ENCODE measurements at places on chromosomes 13 and 19.
A peak's percentile ranks its signal among the peaks of the same experiment; 100 is the strongest.

DNA sequence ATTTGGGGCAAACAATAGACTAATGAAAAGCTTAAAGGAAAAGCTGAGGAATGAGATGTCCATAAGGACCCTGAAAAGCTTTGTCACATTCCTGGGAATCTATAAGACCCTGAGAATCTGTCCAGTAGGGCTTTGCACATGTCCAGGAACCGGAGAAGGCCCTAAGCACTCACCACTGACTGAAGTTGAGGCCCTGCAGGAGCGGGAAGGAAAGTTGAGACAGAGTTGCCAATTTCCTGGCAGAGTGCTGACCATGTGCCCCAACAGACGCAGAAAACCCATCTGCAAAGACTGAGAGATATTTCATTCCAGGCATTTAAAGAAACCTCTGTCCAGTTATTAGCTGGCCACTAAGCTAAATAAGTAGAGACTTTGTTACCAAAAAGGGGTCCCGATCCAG, 890.5 kb downstream of the UQCRFS1 start:
- DNase-seq: no peak

DNA sequence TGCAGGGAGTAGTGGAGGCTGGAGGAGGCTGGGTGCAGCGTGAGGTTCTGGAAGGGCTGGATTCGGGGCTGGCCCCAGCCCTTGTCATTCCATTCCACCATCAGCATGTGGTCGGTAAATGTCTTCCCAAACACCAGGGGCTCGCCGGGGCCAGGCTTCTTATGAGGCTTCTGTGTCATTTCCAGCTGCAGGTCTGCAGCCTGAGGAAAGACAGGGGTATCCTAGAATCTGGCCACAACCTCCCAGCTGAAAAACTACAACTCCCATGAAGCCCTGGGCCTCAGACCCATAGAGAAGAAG, 4.4 kb downstream of the BCAT2 start:
- peak; percentile 79 for DNase-seq

DNA sequence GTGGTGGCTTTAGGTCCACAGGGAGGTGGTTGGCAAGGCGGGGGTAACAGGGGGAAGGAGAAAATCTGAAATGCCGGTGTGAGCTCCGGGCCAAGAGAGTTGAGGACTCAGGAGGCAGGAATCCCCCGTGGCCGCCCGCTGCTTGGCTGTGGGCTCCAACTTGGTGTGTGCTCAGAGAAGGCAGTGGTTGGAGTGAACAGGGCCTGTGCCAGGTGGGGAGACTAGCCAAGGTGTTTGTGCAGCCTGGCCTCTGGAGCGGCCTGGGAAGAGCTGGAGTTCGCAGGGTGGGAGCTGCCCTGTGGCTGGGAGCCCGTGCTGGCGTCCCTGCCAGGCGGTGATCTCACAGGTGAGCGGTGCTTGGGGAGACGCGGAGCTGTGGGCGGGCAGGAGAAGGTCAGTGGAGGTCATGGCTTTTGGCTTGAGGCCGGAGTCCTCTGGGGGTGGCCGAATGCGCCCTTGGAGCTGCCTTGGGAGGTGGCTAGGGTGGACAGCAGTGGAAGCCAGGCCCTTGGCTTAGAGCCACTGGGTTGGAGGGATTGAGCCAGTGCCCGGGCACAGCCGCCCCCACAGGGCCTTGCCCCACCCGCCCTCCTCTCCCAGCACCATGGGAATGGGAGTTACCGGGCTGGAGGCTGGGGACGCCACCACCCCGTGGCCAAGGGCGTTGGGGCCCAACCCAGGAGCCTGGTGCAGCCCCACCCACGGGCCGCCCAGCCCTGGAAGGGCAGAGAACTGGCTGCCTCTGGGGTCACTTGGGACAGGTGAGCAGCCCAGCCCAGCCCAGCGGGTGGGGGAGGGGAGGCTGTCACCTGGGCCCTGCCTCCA, 7.1 kb upstream of the CIRBP start:
- no peak for DNase-seq

DNA sequence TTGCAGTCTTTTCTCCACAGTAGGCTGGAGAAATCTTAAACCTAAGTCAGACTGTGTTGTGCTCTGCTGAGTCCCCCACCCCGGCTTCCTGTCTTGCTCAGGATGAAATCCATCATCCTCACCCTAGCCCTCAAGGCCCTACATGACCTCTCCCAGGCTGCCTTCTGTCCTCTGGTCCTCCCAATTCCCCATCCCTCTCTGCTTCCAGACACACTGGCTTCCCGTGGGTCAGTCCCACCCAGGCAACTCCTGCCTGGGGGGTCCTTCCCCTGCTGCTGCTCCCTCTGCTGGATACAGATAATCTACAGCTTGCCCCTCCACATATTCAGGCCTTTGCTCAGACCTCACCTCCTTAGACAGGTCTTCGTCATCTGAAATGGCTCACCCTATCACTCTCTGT, 18.4 kb upstream of the CBY2 start:
- DNase-seq: no peak

- peak; percentile 50 for DNase-seq
Observed at GRCh38 chr19:55579766-55580621, 654 bp downstream of the ZNF579 start.

GRCh38 chr13:66560189-66560588, 669.9 kb downstream of the PCDH9 start:
- DNase-seq: no peak

DNA sequence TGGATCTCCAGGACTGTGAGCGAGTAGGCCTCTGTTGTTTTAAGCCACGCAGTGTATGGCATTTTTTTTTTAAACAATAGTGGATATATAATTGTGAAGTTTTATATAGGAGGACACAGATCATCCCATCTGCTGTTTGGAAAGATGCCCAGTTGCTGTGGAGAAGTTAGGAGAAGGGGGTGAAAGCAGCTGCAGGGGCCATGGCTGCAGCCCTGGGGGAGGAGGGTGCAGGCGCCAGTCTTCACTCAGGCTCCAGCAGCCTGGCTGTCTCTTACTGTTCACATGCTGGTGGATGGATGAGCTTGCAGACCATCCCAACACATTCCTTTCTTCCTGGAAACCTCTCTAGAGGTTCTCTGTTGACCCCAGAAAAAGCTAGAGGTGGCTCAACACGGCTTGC, 242.3 kb downstream of the TEX29 start:
- no peak for DNase-seq

GRCh38 chr13:29587645-29588044, 7.8 kb downstream of the SLC7A1 start:
- peak; percentile 15 for DNase-seq

DNA sequence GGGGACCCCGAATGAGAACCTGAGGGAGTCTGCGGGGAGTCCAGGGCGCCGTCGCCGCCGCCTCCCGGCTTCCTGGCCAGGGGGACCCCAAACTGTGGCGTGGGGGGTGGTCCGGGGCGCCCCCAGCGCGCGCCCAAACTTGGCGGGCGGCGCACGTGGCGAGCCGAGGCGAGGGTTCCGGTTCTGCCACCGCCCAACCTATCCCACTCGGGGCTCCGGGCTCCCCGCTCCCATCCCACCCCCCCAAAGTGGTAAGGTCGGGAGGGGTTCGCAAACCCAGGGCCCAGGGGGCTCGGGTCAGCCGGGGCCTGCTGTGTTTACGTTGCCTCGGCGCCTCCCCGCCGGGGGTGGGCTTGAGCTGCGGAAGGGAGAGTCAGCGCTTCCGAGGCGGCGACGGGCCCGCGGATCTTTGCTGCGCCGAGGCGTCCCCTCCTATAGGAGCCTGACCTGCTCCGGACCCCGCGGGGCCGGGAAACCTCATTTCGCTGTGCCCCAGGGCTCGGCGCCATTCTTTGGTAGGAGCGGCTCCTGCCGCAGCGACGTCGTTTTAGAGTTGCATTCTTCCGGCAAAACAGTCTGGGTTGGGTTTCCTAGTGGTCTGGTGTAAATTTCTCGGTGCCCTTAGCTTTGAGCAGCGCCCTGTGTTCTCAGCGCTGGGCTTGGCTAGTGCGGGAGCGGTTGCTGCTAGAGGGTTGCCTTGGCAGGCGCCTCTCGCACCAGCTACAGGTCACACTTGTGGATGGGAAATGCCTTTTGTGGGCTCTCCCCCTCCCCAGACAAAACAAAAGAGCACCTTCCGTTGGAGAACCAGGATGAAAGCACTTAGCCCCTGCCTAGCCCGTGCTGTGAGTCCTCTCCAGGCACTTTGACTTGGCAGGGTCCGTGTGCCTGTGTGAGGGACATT, 1.2 kb downstream of the DAZAP1 start:
- peak; percentile 62 for DNase-seq

GRCh38 chr19:2478756-2479555, 3.0 kb downstream of the GADD45B start:
- no peak for DNase-seq

- no peak for DNase-seq
Observed at GRCh38 chr13:107553838-107554237, 661.5 kb downstream of the LIG4 start.

- DNase-seq: no peak
Observed at GRCh38 chr13:92172191-92172590, 773.8 kb downstream of the GPC5 start.

DNA sequence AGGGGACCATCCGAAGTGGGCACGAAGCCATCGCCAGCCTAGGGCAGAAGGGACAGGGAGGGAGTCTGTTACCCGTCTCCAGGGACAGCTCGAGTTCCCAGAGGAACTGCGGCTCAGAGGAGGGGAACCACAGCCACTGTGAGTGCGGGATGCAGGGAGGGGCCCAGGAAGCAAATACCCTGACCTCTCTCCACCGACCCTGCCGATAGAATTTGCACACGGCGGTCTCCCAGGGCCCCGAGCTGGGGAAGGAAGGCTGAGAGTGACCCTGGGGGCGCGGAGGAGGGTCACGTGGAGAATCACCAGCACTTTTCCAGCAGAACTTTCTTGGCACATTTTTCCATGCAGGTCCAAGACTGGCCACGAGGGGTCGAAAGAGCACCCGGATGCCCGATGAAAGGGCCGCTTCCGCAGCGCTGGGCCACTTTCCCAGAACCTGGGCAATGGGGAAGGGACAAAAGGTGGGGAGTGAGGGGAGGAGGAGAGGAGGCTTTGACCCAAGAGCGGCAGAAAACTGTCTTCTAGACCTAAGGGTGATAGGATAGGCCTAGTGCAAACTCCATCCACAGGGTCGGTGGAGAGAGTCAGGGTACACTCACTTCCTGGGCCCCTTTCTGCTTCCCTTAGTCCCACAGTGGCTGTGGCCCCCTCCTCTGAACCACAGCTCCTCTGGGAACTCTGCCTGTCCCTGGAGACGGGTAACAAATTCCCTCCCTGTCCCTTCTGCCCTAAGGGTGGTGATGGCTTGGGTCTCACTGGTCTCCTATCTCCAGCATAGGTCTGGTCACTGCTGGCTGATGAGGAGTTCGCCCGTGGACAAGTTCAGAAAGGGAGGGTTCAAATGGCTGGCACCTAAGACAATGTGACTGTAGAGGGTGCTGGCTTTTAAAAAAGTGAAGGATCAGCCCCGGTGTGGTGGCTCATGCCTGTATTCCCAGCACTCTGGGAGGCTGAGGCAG, 5.3 kb upstream of the GPR4 start:
- peak; percentile 75 for DNase-seq

- no peak for DNase-seq
Observed at GRCh38 chr13:110331362-110331761, 24.3 kb downstream of the COL4A2 start.

- DNase-seq: no peak
Observed at GRCh38 chr13:50700664-50701305, 142.7 kb downstream of the DLEU7 start.

GRCh38 chr19:16136185-16136999, 7.1 kb upstream of the HSH2D start:
- no peak for DNase-seq

DNA sequence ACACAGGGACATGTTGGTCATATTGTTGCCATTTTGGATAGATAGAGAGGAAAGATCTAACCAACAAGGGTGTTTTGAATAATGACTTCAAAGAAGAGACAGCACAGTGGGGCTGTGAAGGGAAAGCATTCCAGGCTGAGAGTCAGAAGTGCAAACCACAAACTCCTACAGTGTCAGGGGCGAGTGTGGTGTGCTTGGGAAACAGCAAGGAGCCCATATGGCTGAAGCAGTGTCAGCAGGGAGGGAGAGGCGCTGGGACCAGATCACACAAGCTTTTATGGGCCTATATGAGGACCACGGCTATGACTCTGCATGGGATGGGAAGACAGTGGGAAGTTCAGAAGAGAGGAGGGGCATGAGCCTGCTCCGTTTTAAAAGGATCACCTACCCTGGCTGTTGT, 166.4 kb downstream of the MYO16 start:
- DNase-seq: no peak

GRCh38 chr13:95707035-95707434, 30.1 kb downstream of the DNAJC3 start:
- DNase-seq: no peak

DNA sequence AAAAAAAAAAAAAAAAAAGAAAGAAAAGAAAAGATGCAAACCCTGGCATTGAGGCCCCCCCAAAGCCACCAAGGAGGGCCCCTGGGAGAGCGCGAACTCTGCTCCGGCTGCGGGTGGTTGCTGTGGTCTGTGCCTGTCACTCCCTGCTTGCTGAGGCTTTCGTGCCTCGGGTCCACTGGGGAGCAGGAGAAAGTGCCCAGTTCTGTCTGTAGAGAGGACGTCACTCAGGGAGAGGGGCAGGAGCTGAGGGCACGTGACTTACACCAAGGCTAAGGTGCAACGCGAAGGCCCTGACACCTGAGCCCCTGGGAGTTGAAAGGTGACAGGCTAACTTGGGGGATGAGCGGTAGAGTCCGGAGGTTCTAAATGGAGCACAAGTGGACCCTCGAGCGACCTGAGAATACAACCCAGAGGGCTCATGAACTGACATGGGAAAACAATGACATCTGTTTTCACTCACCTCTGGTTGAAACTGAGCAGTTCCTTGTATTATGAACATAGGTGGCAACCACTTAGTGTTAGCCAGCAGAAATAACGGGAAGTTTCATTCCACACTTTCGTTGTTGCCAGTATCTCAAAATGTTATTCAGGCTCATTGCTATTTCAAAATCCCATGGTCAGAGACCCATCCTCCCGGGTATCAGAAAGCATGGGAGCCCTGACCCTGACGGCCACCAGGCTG, 69.2 kb upstream of the TM9SF2 start:
- DNase-seq: no peak

GRCh38 chr13:111572956-111573761, 252.7 kb downstream of the TEX29 start:
- no peak for DNase-seq

GRCh38 chr13:86476656-86477055, 677.4 kb upstream of the SLITRK6 start:
- no peak for DNase-seq

GRCh38 chr13:47726394-47726793, 274.7 kb downstream of the SUCLA2 start:
- no peak for DNase-seq

GRCh38 chr13:109722068-109722467, 64.3 kb downstream of the IRS2 start:
- no peak for DNase-seq

DNA sequence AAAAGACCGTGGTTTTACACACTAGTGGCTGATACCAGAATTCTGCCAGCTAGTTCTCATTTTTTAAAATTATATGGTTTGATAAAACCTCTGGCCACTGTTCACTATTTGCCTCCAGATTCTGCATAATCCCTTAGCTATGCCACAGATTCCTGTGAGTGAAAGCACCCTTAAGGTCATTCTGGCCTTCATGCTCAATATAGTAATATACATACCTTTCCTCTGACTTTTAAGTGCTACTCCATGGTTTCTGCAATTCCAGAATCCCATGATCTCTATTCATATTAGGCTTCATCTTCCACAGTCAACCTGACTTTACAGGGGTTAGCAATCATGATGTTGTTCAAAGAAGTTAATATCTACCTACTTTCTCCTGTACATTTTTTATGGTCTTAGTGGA, 274.1 kb upstream of the EDNRB start:
- DNase-seq: no peak

GRCh38 chr19:34459614-34460013, 21.9 kb upstream of the WTIP start:
- no peak for DNase-seq

All from K562 (cell line).